GM12878 (cell line): ENCODE measurements at places on chromosomes 3 and 15.

GRCh38 chr15:96330064-96330449 is 443 bp upstream of the NR2F2 start:
- DNase-seq, result no peak

- no peak for DNase-seq
Observed at GRCh38 chr3:103794656-103795055, 1359.8 kb downstream of the ZPLD1 start.

GRCh38 chr3:105891101-105891500 is 22.3 kb upstream of the CBLB start:
- no peak for DNase-seq

DNA sequence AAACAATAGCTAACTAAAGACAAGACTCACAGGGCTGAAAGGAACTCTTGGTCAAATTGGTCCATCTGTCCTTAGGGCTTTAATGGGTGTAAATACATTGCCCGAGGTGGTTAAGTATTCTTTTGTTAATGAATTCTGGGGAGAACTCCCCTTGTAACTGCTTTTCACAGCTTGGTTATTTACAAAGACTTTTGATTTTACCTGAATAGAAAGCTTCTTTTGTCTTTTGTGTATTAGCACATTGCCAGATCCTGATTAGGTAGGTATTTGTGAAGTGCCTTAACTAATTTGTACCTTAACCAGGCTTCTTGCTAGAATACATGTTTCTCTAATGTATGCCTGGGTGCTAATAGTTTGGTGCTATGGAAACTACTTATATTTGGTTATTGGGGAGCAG is 14.0 kb downstream of the CHD2 start:
- DNase-seq, result no peak
